Stimulated activated naive CD8-positive, alpha-beta T cell treated with anti-CD3 and anti-CD28 coated beads, Interleukin-15, Interleukin-2, amounts not matched to agents 100 U/mL and 50 U/mL, for 24 hours (primary cell): ENCODE measurements at places on chromosomes 13 and 19.

DNA sequence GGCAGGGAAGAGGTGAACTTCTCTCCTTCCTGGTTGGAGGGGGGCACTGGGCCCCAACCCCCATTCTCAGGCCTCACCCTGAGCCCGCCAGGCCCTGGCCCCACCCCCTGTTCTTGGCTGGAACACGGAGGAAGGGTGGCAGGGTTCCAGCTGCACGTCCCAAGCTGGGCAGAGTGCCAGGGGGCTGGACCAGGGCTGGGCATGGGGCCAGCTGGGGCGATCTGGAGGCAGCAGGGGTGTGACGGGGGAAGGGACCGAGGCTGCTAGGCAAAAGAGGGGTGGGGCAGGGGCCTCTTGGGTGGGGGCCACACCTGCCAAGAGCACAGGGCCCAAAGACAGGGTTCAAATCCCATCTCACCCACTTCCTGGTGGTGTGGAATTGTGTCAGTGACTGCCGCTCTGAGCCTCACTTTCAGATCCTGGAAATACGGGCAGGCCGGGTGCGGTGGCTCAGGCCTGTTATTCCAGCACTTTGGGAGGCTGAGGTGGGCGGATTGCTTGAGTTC, 2.2 kb downstream of the HIF3A start:
- DNase-seq: no peak

GRCh38 chr19:38699647-38700349, 44.5 kb downstream of the CAPN12 start:
- no peak for DNase-seq

GRCh38 chr13:31377946-31378345, 178.2 kb downstream of the B3GLCT start:
- DNase-seq: no peak

GRCh38 chr13:84332346-84332745, 450.1 kb upstream of the SLITRK1 start:
- no peak for DNase-seq

DNA sequence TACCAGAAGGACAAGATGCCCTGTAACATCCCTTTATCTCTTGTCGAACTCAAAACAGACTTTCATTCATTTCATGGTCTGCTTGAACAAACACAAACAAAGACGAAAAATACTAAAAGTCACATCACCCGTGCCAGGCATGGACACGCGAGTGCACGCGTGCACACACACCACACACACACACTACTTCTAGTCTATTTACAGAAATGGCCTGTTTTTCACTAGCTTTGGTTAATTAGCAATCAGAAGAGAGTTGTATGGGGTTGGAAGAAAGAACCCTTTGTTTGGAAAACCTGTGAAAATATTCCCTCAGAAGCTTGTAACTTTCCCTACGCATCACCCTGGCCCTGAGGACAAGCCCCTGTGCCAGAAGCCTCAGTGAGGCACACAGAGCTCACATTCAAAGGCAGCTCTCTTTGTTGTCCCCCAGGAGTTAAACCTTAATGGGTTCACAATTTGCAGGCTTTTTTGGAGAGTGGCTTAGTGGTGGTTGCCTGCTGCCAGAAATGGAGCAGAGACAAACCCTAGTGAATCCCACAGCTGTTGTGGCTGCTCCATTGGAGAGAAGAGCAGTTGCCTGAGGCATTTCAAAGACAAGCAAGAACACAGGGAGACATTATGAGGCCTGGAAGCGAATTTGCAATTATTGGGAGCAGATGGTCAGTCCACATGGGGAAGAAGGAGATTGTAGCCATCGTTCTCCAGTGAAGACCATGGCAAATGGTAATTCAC, 55.9 kb downstream of the STARD13 start:
- DNase-seq: no peak

GRCh38 chr19:39413272-39413910, 922 bp downstream of the PLEKHG2 start:
- no peak for DNase-seq

DNA sequence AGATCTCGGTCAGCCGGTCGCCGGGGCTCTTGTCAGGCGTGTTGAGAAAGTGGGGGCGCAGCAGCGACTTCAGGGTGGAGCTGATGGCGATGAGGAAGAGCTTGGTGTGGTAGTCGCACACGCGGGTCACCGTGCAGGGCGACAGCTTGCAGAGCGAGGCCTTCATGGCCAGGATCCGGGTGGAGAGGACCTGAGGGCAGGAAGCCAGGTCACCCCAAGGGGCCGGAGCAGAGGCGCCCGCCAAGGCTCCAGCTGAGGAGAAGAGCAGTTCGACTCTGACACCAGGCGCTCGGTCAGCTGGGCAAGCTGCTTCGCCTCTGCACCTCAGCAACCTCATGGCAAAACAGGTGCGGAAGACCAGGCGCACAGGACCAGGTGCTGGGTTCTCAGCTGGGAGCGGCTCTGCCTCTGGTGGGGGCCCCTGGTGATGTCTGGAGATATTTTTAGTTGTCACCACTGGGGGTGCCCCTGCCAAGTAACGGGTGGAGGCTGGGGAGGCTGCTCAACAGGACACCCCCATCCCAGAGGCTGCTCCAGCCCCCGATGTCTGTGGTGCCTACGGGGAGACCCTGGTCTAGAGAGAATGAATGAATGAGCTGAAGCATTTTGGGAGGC, 15.9 kb downstream of the CFD start:
- no peak for DNase-seq

GRCh38 chr19:49863935-49864320, 3.4 kb downstream of the PNKP start:
- DNase-seq: no peak

- DNase-seq: peak; percentile 22
Measured at GRCh38 chr19:52963247-52963618, 552 bp upstream of the ZNF816 start.

- no peak for DNase-seq
Measured at GRCh38 chr19:31303262-31303815, 45.9 kb downstream of the TSHZ3 start.

DNA sequence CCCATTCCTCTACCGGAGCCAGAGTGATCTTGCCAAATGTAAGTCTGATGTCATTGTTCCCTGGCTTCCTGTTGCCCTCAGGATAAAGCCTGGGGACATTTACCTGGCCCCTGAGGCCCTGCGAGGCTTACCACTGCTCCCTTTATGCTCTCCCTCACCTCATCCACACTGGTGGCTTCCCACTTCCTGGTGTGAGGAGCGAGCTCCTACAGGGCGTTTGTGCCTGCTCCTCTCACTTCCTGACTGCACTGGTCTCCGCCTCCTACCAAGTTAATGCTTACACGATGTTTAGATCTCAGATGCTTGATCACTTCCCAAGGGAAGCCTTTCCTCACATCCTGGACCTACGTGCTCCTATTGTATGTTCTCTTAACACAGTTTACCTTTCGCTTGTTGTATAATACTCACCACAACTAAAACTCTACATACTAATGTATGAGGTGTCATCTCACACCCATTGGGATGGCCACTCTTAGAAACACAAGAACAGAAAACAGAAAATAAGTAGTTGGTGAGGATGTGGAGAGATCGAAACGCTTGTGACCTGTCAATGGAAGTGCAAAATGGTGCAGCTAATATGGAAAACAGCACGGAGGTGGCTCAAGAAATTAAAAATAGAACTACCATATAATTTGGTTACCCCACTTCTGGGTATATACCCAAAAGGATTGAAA, 177.6 kb downstream of the SHISA2 start:
- DNase-seq: no peak

GRCh38 chr19:12521996-12522395, 29.3 kb downstream of the ZNF564 start:
- DNase-seq: no peak

- DNase-seq: no peak
Measured at GRCh38 chr19:6890401-6890913, 3.1 kb downstream of the ADGRE1 start.

DNA sequence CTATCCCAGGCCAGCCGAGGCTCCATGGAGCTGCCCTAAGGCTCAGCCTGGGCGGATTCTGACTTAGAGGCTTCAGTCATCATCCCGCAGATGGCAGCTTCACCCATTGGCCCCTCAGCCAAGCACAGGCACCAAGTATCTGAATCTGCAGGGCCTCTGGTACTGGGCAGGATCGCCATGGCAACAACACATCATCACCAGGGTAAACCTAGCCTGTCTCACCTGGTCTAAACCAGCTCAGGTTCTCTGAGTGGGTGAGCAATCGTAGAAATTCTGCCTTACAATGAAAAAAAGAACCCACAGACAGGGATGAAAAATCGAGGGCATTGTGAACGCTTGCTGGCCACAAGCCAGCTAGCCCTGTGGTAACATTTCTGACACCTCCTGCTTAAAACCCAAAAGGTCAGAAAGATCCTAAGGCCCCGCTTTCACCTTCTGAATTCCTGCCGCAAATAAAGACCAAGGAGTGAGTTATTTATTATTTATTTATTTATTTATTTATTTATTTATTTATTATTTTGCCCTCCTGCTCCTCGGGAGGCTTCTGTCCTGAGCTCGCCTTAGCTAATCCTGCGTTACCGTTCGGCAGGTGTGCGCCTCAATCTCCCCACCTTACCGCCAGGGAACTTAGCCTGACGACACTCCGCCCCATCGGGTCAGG, 12.0 kb upstream of the CEACAM21 start:
- peak; percentile 56 for DNase-seq

- no peak for DNase-seq
Measured at GRCh38 chr13:45623516-45624090, 8.1 kb upstream of the ERICH6B start.

GRCh38 chr19:50482271-50482855, 5.7 kb upstream of the GARIN5A start:
- DNase-seq: no peak

DNA sequence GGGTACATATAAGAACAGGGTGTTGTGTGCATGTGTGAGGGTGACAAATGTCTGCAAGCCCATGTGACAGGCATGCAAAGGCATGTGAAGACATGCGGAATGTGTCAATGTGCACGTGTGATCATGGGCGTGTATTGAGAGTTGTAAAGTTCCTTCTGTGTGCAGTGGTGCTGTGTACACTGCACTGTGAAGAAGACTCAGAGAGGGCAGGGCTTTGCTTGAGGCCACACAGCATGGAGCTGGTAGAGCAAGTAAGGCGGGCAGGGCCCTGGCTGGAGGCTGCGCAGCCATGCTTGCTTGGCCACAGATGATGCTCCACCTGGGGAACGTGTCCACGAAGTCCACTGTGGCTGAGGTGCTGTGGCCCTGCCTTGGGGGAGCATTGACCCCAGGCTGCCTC, 66.8 kb downstream of the PTPRS start:
- no peak for DNase-seq

DNA sequence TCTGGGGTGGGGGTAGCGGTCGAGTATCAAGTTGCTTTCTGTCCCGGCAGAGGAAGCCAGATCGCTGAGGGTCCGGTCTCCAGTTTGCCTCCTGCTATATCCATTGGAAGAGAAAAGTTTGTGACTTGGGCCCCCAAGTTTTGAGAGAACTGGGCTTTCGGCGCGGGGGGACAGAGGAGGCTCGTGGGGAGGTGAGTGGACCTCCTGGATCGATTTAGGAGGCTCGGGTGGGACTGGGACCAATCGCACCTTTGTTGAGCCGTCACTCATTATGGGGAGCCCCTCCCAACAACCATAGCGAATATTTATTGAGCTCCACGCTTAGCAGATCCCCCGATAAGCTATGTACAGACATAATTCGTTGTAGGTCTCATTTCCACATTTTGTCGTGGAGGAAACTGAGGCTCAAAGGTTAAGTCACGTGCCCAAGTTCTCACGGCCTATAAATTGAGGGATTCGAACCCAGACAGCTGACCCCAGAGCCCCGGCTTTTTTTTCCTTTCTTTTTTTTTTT, 909 bp downstream of the RFXANK start:
- DNase-seq: no peak

DNA sequence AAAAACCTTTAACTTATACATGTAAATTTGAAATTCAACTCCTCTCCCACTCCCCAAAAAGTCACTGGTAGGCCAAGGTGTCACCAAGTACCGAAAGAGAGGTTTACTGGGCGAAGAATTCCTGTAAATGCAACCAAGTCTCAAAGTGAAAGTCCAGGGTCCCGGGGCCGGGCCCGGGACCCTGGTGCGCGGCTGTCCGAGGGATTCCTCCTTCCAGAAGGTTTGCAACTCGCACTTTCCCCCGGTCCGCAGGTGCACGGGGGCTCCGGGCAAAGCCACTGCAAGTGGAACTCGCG, 1.1 kb downstream of the STK24 start:
- no peak for DNase-seq

GRCh38 chr19:48991873-48992580, 1.1 kb downstream of the GYS1 start:
- no peak for DNase-seq

- no peak for DNase-seq
Measured at GRCh38 chr13:23701186-23701585, 131.0 kb downstream of the TNFRSF19 start.
